RWPE1 (cell line): ENCODE measurements at places on chromosomes 16 and 17.

DNA sequence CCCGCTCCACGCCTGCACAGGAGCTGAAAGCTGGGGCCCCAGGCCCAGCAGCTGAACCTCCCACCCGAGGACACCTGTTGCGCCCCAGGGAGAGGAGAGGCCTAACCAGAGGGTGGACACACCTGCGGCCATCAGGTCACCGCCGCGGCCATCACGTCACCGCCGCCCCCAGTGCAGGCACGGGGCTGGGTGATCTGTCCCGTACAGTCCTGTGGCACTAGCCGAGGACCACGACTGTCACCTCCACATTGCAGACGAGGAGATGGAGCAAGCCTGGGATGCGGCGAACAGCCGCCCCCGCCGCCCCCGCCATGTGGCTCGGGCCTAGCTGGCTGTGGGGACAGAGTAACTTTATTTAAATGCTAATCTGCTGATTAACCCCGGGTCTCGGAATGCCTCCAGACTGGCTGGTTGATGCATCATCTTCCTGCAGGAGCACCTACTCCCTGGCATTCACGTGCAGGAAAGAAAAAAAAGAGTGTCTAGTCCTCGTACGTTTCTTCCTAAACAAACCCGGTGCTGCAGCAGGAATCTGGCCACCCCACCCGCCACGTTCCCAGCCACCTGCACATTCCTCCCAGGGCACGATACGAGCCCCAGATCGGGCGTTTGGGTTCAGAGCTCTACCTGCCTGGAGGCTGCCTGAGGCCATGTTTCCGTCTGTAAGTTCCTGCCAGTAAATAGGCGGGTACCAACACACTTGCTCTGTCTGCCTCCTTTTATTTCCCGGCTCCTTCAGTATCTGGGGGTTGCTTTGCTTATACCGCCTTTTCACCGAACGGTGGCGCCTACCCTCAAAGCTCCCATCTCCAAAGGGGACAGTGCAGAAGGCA lies 29.9 kb downstream of the PIEZO1 start:
- peak; percentile 82 for DNase-seq

DNA sequence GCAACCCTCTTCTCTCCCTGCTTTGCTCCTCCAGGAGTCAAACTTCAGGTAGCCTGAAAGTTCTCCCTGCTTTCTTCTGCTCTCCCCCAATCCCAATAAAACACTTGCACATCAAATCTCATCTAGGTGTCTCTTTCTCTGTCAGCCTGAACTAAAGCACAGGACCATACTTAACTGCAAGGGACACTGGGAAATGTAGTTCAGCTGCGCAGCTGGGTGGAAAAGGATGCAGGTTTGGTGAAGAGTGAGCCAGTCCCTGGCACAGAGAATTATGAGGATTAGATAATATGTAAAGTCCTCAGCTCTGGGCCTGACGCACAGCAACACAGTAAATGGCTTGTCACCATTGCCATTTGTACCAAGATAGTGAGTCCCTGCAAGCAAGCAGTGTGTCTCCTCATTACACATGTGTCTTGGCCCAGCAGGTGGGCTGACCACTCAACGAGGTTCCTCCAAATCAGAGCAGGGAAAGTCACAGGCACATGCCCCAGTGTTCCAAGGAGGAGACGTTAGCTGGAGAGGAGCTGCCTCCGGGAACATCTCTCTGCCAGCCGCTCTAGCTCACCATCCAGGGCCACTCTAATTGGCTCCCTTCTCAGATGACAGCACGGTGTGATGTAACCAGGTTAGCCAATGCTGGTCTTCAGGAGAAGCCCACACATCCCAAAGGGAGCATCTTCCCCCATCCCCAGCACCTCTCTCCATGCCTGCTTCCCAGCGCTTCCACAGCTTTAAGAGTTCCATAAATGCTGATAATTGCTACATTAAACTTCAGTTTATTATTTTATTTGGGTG lies 29.7 kb upstream of the IRX3 start:
- no peak for DNase-seq

- no peak for DNase-seq
These were observed 9.5 kb downstream of the RNF213 start for GRCh38 chr17:80270104-80270503.

DNA sequence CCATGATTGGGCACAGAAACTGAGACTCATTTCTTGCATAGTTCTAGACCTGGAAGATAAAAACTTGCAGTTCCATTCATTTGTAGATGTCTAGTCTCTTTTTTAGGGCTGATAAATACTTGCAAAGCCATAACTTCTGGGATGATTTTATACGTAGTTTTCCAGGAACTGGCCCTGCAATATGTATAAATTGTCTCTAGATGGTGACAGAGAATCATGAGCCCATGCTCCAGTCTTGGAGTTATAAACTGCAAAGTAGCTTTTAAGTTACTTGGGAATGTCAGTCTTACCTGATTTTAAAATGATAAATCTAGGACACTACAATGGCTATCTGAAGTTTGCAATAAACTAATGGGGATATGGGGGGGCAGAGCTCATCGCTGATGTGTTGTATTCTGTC lies 3.0 kb upstream of the ADAMTS18 start:
- DNase-seq: no peak

DNA sequence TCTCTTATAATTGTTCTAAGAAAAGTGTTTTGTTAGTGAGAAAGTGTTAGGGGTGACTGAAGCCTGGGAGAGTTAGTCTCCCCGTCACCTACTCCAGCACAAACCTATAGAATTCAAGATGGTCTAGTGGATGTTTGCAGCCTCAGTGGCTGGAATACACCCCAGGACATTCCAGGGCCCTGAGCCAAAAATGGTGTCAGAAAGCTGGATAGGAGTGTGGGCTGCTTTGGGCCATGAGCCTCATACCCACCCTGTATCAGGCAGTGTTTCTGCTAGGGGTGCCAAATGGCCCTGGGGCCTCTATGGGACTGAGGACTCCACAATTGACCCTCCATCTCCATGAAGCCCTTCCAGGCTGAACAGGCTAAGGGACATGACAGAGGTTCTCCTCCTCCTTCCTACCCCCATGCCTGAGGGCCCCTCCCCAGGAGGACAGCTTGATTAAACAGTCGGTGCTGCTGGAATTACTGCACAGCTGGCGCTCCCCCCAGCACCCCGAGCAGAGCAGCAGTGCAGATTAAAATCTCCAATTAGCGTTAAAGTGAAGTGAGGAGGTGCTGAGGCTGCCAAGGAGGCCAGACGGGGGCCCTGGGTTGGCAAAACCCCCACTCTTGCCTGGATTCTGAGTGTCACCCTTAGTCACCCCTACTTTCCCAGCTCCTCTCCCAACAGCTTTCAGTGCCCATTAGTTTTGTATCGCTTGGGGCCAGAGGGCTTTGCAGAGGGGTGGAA lies 59.1 kb downstream of the NEUROD2 start:
- no peak for DNase-seq

- peak; percentile 58 for DNase-seq
These were observed 21.8 kb downstream of the ITGB3 start for GRCh38 chr17:47275245-47275984.

DNA sequence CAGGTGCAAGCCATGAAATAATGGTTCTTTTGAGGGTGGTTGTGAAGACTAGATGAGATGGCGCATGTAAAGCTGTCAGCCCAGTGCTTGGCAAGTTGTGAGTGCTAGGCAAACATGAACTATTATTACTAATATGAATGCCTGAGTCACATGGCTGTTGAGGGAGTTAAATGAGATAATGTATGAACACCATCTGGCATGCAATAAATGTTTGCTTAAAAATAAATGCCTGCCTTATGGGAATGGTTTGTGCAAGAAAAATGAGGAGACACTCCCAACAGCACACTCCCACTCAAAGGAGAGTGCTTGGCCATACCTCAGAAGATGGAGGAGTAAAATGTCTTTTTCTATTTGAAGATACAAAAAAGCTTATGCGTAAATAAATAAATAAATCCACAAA lies 3.6 kb downstream of the MAPK3 start:
- no peak for DNase-seq

- DNase-seq: no peak
These were observed at the start of gene GRIN2A for GRCh38 chr16:10182222-10183053. GRIN2A (minus strand) TSS chr16:10182428; CDS start chr16:10180411, 2,017 bp downstream.

GRCh38 chr16:17259751-17260270 lies 210.9 kb downstream of the XYLT1 start:
- no peak for DNase-seq

- no peak for DNase-seq
These were observed 107.0 kb downstream of the ZFHX3 start for GRCh38 chr16:72940886-72941285.
